ENCODE measurements at places on chromosomes 16 and 17.

- DNase-seq: no peak
Observed at GRCh38 chr17:68972119-68972704, 17.0 kb upstream of the ABCA8 start.

- DNase-seq: peak; percentile 13
Observed at GRCh38 chr17:77894126-77894956, 64.2 kb upstream of the TNRC6C start.

GRCh38 chr16:88144028-88144511 lies 192.8 kb downstream of the BANP start:
- DNase-seq: no peak

GRCh38 chr17:7042501-7043181 lies 1.3 kb downstream of the SLC16A11 start:
- peak; percentile 52 for DNase-seq

GRCh38 chr16:1338119-1338730 lies 4.8 kb downstream of the BAIAP3 start:
- no peak for DNase-seq

- DNase-seq: no peak
Observed at GRCh38 chr16:65846210-65846602, 520.3 kb upstream of the CDH5 start.

- DNase-seq: no peak
Observed at GRCh38 chr17:50533720-50534148, 1.2 kb downstream of the EPN3 start.

Data from CD4-positive, alpha-beta T cell treated with Interleukin-15 for 1 hour (primary cell).